Activated CD4-positive, alpha-beta T cell treated with anti-CD3 and anti-CD28 coated beads for 48 hours (primary cell): ENCODE measurements at places on chromosomes 1 and 21.

- no peak for DNase-seq
These were observed 144.0 kb downstream of the FMN2 start for GRCh38 chr1:240235521-240236288.

- DNase-seq, result no peak
These were observed 334.3 kb downstream of the NCAM2 start for GRCh38 chr21:21332492-21332891.

GRCh38 chr1:200319148-200319547 lies 90.7 kb downstream of the ZNF281 start:
- DNase-seq, result no peak

- DNase-seq, result peak; percentile 56
These were observed 35.9 kb upstream of the PTGFRN start for GRCh38 chr1:116873680-116874271.
